Suppressor macrophage treated with lipopolysaccharide for 1 hour (primary cell): ENCODE measurements at places on chromosomes 13 and 19.

DNA sequence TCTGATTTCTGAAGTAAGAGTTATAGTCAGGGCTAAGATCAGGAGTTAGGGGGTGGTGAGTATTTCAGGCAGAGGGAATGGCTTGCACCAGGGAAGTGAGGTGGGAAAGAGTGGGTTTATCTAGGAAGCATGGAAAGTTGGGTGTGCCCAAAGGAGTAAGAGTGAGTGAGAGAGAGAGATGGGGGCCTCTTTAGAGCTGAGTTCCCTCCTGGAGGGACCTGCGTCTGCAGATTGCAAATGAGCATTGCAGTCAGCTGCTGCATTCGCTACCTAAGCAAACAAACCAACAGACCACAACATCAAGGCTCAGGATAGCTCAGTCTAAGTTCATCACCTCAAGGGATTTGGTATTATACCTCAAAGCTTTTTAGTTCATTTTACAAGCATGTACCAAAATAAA is 405.8 kb downstream of the FGF9 start:
- no peak for DNase-seq

- DNase-seq: no peak
Observed at GRCh38 chr13:111973186-111973585, 93.8 kb upstream of the SOX1 start.

- DNase-seq: no peak
Observed at GRCh38 chr13:113551081-113552000, 33.2 kb upstream of the TFDP1 start.

GRCh38 chr13:50344717-50345116 is 329.5 kb downstream of the KCNRG start:
- DNase-seq: no peak

- peak; percentile 27 for DNase-seq
Observed at GRCh38 chr13:20125129-20125782, 35.6 kb downstream of the GJA3 start.

DNA sequence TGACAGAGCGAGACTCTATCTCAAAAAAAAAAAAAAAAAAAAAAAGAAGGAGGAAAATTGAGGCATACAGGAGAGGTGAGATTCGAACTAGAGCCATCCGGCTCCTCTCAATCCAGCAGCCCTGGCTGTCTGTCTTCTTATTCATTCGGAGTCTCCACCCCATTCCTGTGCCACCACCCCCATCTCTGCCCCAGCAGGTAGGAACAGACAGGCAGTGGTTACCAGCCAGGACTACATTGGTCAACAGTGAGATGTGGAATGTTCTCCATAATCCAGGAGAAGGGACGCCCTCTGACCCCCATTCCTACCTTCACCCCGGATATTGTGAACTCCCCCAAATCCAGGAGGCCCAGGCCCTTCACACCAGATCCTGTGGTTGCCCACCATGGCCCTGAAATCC is 6.6 kb upstream of the S1PR2 start:
- DNase-seq: no peak

- no peak for DNase-seq
Observed at GRCh38 chr19:56314018-56314380, 640 bp downstream of the ZSCAN5A start.

- no peak for DNase-seq
Observed at GRCh38 chr13:54965881-54966280, 1937.3 kb downstream of the OLFM4 start.

DNA sequence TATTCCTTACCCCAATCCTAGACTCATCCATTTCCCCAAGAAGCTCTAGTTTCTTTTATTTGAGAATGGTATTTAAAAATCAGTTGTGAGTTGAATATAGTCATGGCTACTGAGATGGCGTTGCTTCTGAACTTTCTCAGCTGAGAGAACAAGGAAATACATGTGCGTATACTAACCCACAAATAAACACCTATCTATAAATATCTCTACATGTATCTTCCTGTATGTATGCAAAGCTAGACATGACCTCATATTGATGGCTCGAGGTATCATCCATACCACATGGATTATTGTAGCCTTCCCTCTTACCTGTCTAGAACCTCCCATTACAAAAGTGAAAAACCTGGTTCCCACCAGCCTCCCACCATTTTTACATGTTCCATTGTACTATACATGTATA is 141.0 kb downstream of the UFM1 start:
- DNase-seq: no peak

- no peak for DNase-seq
Observed at GRCh38 chr19:52070496-52070895, 21.9 kb upstream of the ZNF432 start.

GRCh38 chr19:46659151-46660007 is 1.6 kb downstream of the DACT3 start:
- peak; percentile 51 for DNase-seq

DNA sequence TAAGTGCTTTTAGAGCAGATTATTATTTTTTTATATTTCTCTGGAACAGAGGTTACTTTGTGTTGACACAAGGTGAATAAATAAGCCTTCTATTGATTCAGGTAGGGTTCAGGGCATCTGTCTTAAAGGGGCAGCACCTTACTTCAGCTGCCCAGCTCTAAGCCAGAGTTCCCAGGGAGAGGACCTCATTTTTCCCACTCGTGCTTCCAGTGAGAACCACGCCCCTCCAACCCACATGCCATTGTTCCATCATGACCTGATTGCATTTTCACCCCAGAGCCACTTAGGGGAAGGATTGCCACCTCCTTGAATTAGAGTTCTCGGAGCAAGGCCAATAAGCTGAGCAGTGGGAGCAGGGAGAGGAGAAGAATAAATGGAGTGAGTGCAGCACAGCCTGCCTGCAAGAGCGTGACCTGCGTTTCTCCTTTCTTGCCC is 104.3 kb upstream of the FRY start:
- no peak for DNase-seq

- DNase-seq: no peak
Observed at GRCh38 chr19:883661-884211, 9.3 kb downstream of the MED16 start.

- no peak for DNase-seq
Observed at GRCh38 chr19:4583961-4584669, 24.6 kb upstream of the SEMA6B start.

DNA sequence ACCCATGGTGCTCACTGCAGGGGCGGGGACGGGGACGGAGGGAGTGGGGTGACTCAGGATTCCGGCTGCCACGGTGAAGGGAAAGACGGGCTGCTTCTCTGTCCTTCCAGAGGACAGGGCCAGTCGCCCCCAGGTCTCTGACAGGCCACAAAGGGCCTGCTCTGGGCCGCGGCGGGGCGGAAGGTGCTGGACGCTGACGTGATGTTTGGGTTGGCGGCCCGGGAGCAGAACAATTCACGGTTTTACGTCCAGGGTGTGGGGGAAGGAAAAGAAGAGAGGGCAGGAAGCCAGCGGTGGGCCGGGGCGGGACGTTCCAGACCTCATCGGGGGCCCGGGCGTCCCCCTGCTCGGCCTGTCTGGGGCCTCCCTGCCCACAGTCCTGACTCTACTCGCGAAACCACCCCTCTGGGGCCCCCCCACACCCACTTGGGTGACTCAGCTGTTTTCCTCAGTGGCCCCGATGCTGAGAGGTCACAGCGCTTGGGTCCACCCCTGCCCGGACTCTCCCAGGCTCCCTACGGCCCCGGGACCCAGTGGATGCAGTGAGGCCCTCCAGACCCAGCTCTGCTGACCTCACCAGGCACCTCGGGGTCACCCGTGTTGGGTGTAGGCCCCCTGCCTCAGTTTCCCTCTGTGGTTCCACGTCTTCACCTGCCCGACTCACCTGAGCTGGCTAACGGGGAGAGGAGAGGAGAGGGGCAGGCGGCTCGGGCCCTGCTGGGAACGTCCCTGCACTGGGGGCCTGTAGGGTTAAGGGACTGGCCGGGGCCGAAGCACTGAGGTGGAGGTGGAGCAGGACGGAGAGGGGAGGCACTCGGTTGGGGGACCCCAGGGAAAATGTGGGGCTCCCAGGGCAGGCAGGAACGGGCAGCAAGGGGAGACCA is 29.2 kb downstream of the PIP5K1C start:
- peak; percentile 92 for DNase-seq

GRCh38 chr13:52797176-52797575 is 51.3 kb downstream of the PCDH8 start:
- no peak for DNase-seq

DNA sequence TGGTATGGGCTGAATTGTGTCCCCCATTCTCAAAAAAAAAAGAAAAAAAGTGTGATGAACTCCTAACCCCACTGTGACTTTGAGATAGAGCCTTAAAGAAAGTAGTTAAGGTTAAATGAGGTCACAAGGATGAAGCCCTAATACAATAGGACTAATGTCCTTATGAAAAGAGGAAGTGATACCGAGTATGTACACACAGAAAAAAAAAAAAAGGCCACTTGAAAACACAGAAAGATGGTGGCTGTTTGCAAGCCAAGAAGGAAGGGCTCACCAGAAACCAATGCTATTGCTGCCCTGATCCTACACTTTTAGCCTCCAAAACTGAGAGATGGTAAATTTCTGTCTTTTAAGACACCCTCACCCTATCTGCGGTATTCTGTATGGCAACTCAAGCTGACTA is 955.6 kb downstream of the PCDH17 start:
- peak; percentile 60 for DNase-seq

GRCh38 chr13:101978552-101979315 is 423.1 kb downstream of the FGF14 start:
- DNase-seq: no peak

- peak; percentile 70 for DNase-seq
Observed at GRCh38 chr19:872266-872951, 12.9 kb downstream of the CFD start.

GRCh38 chr19:18507727-18508440 is 14.0 kb downstream of the ELL start:
- DNase-seq: no peak
